NCI-H2081 treated with DMSO at 0.1 percent for 48 hours (cell line): ENCODE measurements at places on chromosomes 6 and 20.

DNA sequence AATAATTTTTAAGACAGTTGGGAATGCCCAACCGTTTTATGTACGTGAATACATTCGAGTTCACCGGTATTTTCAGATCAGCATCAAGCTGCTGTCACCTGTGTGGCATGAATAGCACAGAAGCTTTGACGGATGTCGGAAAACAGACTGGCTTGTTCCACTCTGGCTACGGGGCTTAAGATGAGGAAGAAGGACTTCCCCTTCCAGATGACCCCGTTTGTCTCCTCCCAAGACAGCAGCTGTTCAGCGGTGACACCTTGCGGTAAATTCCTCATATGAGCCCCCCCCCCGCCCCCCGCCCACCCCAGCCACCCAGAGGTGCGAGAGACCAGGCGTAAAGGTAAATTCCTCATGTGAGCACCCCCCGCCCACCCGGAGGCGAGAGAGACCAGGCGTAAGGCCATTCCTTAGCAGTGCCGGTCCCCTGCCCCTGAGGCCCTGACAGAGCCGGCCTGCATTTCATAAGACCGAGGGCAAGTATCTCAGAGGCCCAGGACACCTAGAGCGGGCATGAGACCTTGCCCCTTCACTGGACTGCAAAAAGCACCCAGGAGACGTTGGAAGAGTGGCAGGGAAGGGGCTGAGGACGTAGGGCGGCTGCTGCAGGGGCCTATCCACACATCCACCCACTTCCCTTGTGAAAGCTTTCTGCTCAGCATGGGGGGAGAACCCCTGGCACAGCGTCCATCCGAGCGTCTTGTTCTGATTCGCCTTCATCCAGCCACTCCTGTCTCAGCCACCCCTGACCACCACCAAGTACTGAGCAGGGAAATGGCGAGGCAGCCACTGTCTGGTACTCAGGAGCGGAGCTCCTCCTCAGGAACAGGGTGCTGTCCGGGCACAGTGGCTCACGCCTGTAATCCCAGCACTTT, 7.3 kb upstream of the PCMTD2 start:
- no peak for DNase-seq

GRCh38 chr6:99614430-99615186, 8.0 kb downstream of the PRDM13 start:
- DNase-seq = no peak

DNA sequence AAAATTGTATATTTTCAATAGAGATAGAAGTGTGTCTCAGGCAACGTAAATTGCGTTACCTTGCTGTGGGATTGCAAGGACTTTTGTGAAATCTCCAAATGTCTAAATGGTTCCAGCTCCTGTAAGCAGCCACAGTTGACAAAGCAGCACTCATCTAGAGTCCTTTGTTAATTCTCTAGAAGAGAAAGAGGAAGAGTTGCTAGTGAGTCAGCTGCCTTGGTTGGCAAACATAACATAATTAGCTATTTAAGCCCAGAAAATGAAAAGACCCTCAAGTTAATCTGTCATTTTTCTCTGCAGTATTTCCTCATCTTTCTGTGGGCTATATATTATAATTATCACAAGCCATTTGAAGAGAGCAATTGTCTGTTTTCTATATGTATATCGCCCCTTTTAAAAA, 66.4 kb upstream of the FABP7 start:
- DNase-seq = peak; percentile 51

DNA sequence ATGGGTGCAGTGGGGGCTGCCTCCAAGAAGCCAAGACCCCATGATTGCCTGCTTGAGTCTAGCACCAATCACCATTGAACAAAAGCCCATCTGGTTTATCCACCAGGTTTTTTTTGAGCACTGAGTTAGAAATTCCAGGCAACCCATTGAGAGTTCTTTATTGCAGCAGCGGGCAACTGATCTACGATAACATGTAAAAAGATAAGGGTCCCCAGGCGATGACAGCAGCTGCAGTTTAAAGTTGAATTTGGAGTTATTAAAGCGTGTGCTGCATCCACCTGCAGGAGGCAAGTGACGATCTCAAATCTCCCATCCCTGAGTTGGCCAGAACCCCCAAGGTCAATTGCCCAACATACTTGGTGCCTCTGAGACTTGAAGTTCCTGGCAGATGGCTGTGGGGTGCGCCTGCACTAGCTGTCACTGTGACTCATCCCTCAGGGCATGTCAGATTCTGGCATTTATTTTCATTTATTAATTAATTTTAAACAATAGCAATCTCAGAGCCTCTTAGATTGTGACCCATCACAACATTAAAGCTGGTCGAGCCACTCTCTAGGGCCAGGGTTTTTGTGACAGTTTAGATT, 290.4 kb upstream of the SULF2 start:
- DNase-seq = no peak

DNA sequence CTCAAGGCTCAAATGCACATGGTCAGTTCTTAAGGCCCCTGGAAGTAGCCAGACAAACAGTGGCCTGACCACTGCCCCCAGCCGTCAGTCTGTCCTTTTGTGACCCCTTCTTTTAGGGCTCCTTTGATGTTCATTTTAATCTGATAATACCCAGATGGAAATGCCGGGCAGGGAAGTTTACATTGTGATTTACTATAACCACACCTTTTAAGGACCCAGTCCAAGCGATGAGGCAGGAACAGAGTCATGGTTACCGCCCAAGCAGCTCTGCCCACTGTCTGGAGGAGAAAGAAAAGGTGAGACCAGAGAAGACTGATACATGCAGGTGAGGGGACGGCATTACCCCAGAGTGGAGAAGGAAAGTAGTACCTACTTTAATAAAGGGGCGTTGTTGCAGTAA, 110.6 kb downstream of the PLEKHG1 start:
- no peak for DNase-seq

GRCh38 chr20:45861221-45862075, 4.0 kb downstream of the ZSWIM3 start:
- DNase-seq = no peak

- DNase-seq = no peak
Observed at GRCh38 chr20:63696628-63697356, at the start of gene TNFRSF6B. Gene TNFRSF6B, plus strand, starts transcription at chr20:63696652. Its CDS starts 116 bp downstream, at chr20:63696768.

- DNase-seq = no peak
Observed at GRCh38 chr6:139943391-139943790, 568.9 kb upstream of the CITED2 start.

DNA sequence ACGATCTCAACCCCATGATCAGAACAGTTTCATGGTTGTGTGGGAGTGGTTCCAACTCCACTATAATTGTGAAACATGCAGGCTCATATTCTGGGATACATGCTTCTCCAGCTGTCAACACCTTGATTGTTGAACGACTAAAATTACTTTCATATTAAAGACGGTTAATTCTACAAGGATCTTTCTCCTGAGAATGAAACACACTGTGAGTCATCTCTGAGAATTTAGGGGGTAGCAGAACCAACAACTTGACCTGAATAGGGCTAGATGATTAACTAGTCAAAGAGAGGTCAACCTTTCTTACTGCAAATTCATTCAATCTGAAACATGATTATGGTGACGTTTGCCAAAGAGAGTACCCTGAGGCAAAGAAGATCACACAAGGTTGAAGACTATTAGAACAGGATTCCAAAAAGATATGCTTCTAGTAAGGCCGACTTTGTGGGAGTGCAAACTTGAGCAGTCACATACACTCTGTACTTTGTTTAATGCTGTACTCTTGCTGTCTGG, 175.2 kb upstream of the CITED2 start:
- DNase-seq = no peak

DNA sequence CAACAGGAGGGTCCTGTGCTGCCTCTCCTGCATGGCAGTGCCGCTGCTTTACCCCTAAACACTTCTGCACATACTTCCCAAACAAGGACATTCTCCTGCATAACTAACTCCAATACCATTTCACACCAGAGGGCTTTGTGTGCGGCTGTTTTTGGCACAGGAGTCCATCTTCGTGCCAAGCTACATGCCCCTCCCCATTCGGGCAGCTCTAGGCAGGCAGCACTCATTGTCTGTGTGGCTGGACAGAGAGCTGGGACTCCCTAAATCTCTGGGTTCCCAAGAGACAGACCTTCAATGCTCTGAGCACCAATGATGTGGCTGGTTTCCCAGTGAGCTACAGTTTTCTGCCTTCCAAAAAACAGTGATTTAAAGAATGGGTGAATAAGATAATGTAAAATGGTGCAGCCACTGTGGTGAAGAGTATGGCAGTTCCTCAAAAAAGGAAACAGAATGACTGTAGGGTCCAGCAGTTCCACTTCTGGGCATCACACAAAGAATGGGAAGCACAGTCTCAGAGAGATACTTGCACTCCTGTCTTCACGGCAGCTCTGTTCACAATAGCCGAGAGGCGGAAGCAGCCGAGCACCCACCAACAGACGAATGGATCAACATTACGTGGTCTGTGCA, 80.3 kb upstream of the DUSP22 start:
- DNase-seq = no peak

GRCh38 chr6:98949589-98949988, 1.8 kb upstream of the FBXL4 start:
- no peak for DNase-seq

- DNase-seq = no peak
Observed at GRCh38 chr20:10741060-10741459, 67.3 kb upstream of the JAG1 start.

GRCh38 chr6:4637691-4638433, 138.3 kb upstream of the CDYL start:
- DNase-seq = no peak

DNA sequence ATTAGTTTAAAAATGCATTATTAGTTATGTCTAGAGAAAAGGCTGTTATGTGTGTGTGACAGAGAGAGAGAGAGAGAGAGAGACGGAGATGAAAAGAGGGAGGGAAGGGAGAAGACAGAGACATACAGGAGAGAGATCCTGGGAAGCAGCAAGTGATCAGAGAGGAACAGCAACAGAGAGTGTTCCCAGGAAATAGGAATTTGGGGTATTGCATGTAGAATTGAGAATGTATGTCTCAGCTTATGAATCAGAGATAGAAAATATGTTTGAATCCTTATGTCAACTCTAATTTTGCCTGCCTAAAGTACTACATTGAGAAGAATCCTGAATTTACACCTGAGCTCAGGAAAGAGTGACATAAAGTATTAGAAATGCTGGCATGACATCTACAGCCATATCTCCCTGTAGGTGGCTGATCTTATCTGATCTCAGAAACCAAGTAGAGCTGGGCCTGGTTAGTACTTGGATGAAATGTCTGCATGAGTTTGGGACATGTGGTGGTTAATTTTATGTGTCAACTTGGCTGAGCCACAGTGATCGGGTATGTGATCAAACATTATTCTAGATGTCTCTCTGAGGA, 130.6 kb downstream of the TENT5A start:
- no peak for DNase-seq

GRCh38 chr6:149419696-149420404, 19.8 kb downstream of the SUMO4 start:
- no peak for DNase-seq

- no peak for DNase-seq
Observed at GRCh38 chr6:40307712-40308111, 279.5 kb downstream of the LRFN2 start.

GRCh38 chr20:8132484-8133309, 631 bp downstream of the PLCB1 start:
- no peak for DNase-seq

GRCh38 chr6:133241901-133242636, 912 bp downstream of the EYA4 start:
- DNase-seq = no peak

GRCh38 chr6:140855520-140855919, 1277.2 kb upstream of the GJE1 start:
- DNase-seq = no peak
